Activated T-helper 1 cell treated with anti-CD3 and anti-CD28 coated beads, Interleukin-2, amount 50 U/mL, for 16 hours (primary cell): ENCODE measurements at places on chromosomes 3 and 15.

- no peak for DNase-seq
Measured at GRCh38 chr15:47582233-47582632, 135.1 kb upstream of the SEMA6D start.

DNA sequence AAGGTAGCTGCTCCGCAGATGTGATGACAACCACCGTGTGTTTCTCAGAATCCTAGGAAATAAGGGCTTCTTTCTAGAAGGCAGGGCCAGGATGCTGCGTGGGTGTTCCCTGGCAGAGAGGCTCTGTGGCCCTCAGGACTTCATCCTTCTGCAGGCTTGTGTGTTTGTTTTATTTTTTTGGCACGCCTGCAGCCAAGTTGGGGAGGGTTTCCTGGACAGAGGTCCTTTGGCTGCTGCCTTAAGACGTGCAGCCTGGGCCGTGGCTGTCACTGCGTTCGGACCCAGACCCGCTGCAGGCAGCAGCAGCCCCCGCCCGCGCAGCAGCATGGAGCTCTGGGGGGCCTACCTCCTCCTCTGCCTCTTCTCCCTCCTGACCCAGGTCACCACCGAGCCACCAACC, at the start of gene CLEC3B:
TSS of gene CLEC3B (plus strand) at position 266 of the 400 bp plus-strand sequence. CDS start at position 326, 60 bp downstream.
- no peak for DNase-seq

- DNase-seq: no peak
Measured at GRCh38 chr3:129013491-129013891, 12.4 kb downstream of the EFCC1 start.

DNA sequence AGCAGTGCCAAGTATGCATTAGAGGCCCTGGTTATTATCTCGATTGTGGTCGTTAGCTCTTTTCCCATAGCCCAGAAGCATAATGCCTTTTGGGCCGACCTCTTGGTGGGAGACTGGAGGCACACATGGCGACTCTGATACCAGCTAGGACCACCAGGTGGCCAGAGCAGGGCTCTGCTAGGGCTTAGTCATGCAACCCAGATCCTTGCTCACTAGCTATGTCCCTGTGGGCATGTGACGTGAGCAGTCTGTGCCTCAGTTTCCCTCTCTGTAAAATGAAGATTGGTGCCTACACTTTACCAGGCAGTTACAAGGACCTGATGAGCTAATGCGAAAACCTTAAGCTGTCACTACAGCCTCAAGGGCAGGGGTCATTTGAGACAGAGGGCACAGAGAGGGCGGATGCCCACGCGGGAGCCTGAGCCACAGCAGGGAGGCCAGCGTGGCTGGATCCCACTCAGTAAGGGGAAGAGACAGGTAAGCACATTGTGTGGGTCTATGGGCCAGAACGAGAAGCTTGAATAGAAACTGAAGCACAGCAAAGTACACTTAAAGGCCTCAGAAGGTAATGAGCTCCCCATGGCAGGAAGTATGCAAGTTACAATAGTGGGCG, 8.8 kb downstream of the KLF15 start:
- no peak for DNase-seq

DNA sequence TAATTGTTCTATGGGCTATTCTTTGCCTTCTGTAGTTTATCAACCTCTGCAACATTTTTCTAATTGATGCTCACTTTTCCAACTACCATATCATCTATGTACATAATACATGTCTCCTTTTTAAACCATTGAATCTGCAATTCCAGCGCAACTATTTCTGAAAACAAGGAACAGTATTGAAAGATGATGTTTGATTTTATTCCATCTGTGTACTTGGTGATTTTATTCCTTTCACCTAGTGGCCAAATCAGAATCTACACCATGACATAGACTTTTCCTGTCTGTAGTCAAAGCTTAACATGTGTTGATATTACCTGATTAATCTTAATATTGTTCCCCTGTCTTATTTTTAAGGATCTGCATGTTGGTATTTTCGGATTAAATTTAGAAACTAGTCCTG, 13.0 kb downstream of the NKTR start:
- no peak for DNase-seq

- DNase-seq: no peak
Measured at GRCh38 chr15:87849181-87849580, 407.4 kb downstream of the NTRK3 start.

DNA sequence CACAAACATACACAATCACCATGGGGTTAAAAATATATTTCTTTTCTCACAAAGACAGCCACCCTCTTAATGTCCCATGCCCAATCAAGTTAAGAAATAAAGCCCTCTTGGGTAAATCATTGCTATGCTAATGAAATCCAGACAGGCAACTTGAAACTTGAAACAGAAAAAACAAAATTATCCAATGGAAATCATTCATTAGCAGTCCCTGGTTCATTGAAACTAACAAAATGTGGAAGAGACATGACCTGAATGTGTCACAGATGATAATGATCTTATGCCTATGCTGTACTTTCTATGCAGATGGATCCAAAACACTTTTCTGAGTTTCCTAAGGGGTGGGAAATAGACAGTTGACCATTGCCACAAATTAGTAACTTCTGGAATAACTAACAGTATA, 983.7 kb downstream of the MCTP2 start:
- DNase-seq: no peak

DNA sequence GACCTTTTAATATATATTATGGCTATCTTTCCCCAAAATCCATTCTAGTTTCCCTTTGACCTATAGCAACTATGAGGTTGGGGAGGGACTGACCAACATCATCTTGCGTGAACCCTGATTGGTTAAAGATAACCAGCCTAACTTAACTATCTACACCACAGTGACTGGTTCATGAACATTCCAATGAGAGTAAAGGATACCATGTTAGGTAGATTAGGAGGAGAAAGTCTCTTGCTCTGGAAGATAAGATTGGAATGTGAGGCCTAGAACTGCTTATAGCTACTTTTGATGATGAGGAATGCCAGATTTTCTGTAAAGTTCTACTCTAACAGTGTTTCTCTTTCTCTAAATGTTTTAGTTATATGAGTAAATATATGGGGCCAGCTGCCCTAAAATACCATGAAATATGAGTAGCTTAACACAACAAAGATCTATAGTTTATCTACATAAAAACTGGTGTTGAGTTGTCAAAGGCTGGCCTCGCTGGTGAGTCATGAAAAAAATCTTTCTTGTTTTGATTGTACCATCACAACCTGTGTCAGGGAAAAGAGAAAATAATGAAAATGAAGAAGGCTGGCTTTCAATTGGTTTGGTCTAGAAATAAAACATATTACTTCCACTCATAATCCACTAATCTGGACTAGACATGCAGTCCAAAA, 481.4 kb downstream of the NSUN3 start:
- no peak for DNase-seq
